ENCODE measurements at places on chromosomes 16 and 17.

- no peak for DNase-seq
Observed at GRCh38 chr17:14942526-14943190, 322.5 kb downstream of the PMP22 start.

GRCh38 chr16:4683255-4684057 is 9.9 kb upstream of the NUDT16L1 start:
- DNase-seq = no peak

GRCh38 chr17:43707184-43707583 is 45.5 kb upstream of the MEOX1 start:
- no peak for DNase-seq

DNA sequence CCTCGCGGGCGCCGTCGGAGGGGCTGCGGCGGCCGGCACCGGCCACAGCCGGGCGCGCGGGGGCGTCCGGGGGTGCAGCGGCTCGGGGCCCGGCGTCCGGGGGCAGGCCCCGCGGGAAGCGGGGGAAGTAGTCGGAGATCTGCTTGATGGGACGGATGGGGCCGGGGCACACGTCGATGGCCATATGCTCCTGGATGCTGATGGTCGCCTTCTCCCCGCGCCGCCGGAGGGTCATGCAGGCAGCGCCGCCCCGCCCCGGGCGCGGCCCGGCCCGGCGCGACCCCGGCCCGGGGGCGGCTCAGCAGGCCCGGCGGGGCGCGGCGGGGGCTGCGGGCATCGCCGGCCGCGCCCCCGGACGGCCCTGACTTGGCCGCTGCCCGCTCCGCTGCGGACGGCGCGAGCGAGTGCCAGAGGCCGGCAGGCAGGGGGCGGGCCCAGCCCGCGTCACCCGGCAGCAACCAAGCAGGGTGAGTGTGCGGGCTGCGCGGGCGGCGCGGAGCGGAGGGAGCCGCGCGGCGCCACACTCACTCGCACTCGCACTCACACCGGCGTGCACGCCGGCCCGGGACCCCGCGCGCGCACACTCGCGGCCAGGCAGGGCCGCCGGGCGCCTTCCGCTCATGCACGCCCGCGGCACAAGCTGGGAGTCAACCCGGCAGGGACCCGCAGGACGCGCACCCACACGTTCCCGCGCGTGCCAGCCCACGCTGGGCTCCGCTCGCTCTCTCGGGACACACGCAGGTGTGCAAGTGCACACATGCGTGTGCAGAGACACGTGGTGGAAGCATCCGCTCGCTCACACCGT is at the start of gene DOC2B:
Gene DOC2B, minus strand, starts transcription at position 406 of the 805 bp plus-strand sequence. Its CDS starts 171 bp downstream, at position 235.
- DNase-seq = no peak

DNA sequence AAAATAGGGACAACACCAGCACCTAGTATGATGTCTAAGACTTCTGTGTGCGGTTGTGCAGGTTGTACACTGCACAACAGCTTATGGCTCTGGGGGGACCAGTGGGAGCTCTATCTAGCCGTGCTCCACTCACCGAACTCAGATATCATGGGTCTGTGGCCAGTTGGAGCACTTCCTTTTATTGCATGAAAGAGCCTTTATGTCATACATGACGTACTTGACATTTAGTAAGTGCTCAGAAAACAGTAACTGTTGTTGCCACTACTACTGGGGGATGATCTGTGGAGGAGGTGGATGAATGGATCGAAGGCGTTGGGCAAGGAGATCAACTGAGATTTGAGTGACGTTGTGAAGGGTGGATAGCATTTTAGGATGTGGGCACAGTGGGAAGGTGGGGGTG is 368.8 kb downstream of the SNX29 start:
- DNase-seq = no peak

GRCh38 chr17:983921-984320 is 4.3 kb upstream of the NXN start:
- no peak for DNase-seq

All from SW 1271 (cell line).